ENCODE measurements at places on chromosomes 7 and 10.

- DNase-seq = no peak
Measured at GRCh38 chr10:45379891-45380540, 6.0 kb downstream of the ALOX5 start.

- no peak for DNase-seq
Measured at GRCh38 chr10:127435246-127435645, 113.9 kb upstream of the NPS start.

DNA sequence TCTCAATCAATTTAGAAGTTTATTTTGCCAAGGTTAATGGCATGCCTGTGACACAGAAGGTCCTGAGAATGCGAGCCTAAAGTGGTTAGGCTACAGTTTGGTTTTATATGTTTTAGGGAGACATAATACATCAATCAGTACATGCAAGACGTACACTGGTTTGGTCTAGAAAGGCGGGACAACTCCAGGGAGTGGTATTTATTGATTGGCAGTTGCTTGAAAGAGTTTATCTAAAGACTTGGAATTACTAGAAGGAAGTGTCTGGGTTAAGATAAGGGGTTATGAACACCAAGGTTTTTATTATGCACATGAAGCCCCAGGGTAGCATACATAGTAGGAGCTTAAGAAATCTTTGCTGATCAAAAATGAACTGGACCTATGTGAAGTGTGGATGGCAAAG is 21.5 kb downstream of the NPVF start:
- DNase-seq = no peak

DNA sequence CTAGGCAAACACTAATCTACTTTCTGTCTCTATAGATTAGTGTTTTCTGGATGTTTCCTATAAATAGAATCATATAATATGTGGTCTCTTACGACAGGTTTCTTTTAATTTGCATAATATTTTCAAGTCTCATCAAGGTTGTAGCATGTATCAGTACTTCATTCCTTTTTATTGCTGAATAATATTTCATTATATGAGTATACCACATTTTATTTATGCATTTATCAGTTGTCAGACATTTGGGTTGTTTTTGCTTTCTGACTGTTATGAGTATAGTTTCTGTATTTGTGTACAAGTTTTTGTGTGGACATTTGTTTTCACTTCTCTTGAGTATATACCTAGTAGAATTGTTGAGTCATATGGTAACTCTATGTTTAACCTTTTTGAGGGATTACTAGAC is 48.2 kb downstream of the SHOC2 start:
- no peak for DNase-seq

- no peak for DNase-seq
Measured at GRCh38 chr7:157442456-157442855, 105.7 kb downstream of the DNAJB6 start.

- DNase-seq = no peak
Measured at GRCh38 chr10:24993237-24993958, 22.6 kb downstream of the ENKUR start.

DNA sequence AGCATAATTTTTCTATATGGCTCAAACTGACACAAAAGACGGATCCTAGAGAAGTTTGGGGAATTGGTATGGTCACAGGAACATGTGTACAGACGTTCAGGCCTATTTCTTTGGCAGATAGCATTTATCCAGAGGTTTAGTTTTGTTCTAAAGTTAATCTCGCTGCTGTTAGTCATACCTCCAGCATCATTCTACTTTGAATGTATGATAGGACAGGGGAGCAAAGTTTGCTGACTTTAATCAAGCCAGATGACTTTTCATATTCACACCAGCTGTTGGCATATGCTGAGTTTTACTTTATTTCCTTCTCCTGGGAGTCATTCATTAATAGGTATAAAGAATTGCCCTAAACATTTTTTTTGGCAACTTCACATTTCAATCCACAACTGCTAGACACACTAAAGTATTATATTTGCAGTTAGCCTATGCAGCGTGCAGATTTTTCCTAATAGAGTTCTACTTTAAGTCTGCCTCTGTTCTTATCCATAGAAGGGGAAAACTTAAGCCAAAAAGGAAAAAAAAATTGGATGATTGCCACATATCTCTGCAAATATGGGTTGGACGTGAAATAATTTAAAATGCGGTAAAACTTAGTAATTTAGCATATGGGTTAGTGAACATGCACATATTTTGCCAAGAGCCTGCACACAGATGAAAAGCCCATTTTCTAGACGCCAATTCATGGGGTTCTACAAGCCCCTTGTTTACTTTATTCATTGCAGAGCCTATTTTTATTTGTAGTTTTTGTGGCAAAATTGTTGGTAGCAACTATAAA is 213.1 kb downstream of the C7orf25 start:
- no peak for DNase-seq

GRCh38 chr7:151784853-151785680 is 91.8 kb downstream of the PRKAG2 start:
- DNase-seq = no peak

- no peak for DNase-seq
Measured at GRCh38 chr7:101754424-101755159, 62.8 kb upstream of the CUX1 start.

DNA sequence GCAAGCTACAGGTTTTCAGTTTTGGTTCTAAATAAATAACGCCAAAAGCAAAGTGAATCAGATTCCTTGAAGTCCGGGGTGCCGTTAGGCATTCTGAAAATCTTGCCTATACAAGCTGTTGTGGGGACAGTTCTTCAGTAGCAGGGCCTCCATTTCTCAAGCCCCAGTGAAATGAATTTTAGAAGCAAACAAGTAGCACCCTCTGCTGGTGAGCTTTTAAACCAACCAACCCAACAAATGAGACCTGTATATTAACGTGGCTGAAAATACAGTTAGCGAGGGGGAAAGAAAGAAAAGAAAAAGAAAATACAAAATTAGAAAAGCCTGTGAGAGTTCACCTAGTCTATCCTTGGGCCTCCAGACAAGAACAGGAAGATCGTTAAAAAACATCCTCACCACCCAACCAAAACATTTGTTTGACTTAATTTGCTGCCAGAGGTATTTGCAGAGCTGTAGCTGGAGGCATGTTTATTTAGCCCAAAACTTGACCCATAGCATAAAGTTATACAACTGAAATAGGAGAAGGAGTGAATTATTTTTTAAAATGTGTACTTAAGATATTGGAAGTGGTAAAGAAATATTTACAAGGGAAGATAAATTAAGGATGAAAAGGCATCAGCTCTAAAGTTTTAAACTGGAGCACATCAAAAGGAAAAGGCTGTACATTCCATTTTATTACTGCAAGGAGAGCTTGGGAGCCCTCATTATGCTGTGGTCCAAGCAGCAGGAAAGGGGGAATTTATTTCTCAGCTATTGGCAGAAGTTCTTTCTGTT is 98.9 kb downstream of the DYNC1I1 start:
- peak; percentile 76 for DNase-seq

All from NAMALWA (cell line).